ENCODE measurements at places on chromosomes 4 and X.

- DNase-seq: no peak
Observed at GRCh38 chr4:67332627-67333026, 212.7 kb downstream of the CENPC start.

GRCh38 chr4:132396636-132397035 is 752.5 kb upstream of the PCDH10 start:
- no peak for DNase-seq

DNA sequence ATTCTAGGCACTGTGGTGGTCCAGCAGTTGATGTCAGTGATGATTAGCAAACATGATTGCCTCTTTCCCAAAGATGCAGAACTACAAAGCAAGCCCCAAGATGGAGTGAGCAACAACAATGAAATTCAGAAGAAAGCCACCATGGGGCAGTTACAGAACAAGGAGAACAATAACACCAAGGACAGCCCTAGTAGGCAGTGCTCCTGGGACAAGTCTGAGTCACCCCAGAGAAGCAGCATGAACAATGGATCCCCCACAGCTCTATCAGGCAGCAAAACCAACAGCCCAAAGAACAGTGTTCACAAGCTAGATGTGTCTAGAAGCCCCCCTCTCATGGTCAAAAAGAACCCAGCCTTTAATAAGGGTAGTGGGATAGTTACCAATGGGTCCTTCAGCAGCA is 365.3 kb downstream of the MAPK10 start:
- DNase-seq: no peak

- no peak for DNase-seq
Observed at GRCh38 chr4:98000940-98001339, 142.3 kb downstream of the STPG2 start.

All from activated naive CD4-positive, alpha-beta T cell treated with anti-CD3 and anti-CD28 coated beads, Interleukin-2, amount 50 U/mL, for 16 hours (primary cell).